ENCODE measurements at places on chromosomes 5 and 9.

- DNase-seq = no peak
Measured at GRCh38 chr9:136047076-136047774, 47.9 kb downstream of the NACC2 start.

GRCh38 chr9:88007291-88007650, 32.9 kb upstream of the CDK20 start:
- DNase-seq = no peak

GRCh38 chr5:107217721-107218130, 453.0 kb downstream of the EFNA5 start:
- DNase-seq = no peak

DNA sequence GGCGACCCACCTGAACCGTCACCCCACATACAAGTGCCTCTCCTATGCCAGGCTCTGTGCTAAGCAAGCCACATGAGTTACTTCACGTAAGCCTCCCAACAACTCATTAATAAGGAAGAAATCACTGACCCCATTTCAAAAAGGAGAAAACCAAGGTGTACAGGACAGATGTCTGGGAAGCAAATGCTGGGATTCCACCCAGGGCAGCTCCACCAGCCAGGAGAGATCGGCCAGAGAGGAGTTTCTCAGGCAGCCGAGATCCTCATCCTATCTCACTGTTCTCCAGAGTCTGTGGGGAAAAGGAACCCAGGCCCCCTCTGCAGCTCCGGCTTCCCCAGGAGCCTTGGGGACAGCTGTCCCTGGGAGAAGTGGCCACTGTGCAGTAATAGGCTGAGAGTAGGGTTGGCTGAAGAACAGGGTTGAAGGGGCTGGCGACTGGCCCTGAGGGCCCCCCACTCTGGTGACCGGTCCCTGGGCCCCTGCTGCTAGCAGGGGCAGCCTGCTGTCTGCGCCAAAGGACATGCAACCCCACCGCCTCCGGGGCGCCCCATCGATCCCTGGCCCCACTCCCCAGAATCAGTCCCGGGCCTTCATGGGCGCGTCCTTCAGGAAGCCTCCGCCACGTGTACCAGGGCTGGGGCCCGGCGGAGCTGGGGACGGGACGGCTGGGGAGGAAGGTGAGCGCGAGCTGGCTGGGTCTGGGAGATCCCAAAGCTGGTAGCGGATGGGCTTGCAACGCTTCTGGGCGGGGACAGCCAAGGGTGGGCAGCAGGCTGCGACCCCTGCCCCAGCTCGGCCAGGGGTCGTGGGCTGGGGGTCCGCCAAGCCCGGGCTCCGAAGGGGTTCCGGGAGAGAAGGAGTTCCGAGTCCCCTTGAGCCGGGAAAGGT, 44.1 kb upstream of the STXBP1 start:
- DNase-seq = no peak

- peak; percentile 25 for DNase-seq
Measured at GRCh38 chr5:54944364-54944763, 41.0 kb downstream of the ESM1 start.

- DNase-seq = no peak
Measured at GRCh38 chr5:143023411-143024096, 253.4 kb downstream of the ARHGAP26 start.

DNA sequence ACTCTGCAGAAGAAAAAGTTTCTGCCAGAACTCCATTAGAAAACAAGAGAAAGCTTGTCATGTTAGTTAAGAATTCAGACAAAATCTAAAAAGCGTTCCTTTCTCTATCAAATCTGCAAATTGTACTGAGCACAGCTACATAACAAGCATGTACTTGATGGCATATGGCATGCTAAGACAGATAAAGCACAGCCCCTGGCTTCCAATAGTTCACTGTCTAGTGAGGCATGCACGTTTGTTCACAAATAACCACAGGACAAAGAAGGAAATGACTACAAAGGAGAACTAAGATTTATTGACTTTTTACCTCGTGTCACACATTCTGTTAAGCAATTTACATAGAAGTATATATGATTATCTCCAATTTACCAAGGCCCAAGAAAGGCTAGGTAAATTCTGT, 518.2 kb upstream of the TLE4 start:
- DNase-seq = no peak

DNA sequence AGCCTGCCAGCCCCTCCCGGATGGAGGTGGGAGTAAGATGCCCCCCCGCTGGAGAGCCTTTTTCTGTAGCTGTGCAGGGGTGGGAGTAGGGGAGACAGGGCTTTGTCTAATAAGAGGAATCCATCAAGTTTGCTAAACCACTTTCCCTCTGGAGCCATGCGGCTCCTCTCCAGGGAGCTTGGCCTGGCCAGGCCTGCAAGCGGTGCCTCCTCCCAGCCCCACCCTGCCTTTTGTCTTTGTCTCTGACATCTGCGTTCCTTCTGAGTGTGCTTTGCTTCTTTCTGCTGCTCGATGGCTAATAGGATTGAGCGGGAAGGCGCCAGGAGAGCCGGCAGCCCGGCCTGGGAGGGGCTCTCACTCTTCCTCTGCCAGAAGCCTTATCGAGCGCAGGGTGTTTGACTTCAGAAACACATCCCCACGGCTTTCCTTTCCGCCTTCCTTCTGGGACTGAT, 26.7 kb upstream of the FCN1 start:
- DNase-seq = no peak

- no peak for DNase-seq
Measured at GRCh38 chr5:118554241-118554640, 434.1 kb downstream of the DTWD2 start.

DNA sequence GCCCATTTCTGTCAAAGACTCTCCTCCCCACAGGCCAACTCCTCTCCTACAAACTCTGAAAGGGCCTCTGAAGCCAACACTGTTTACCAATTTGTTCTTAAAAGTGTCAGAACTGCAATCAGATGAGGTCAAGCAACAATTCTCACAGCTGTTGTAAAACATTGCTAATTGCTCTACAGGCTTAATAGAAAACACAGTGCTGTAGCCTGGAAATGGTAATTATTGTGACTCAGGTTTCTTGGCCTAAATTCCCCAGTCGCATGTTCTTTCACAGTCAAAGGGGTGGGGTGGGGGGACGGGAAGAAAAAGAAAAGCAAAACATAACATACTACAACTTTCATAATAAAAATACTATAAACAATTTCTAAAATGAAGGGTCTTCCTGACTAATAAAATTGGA, 343.2 kb downstream of the DMAC1 start:
- no peak for DNase-seq
